Neural crest cell (in vitro differentiated cells): ENCODE measurements at places on chromosomes 13 and 19. TPM values are rescaled to one million over a fixed set of nuclear protein-coding genes. Genes with fewer than 3 reads are reported as not detected.

GRCh38 chr13:38530492-38530891, 156.4 kb upstream of the FREM2 start:
- DNase-seq: no peak

Gene GPR12
- 0.14 TPM in 2 replicates for total RNA-seq

Gene ZNF66
- total RNA-seq: 16.4 and 19.0 TPM in 2 replicates

Gene NLRP4
- not detected in 2 replicates for total RNA-seq
